GDM1 (cell line): ENCODE measurements at places on chromosomes 12 and 14.

DNA sequence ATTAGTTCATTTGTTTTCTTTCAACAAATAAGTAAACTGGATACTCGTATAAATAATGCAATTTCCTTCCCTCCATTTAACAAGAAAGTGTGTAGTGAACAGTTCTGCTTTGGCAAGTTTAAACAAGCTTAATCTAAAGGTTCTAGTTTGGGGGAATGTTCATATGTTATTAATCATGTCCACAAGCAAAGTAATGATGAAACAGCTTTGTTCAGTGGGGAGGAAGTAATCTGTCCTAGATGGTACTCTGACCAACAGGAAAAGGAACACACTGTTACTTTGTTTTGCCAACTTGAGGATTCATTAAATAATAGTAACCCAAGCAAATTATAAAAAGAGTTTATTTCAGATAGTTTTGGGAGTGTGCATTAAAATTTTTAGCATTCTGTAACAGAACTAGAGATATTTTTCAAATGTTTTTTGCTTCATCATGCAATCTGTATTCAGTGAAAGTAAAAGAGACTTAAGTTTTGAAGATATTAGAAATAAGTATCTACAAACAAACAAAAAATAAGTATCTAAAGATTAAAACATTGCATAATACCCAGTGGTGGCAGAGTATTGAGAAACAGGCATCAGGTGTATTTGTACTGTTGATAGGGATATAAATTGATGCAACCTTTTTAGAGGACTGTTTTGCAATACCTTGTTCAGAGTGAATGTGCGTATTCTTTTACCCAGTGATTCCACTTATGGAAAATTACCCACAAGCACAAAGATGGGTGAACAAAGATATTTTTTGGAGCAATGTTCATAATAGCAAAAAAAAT is 61.1 kb downstream of the RAB35 start:
- no peak for DNase-seq

GRCh38 chr12:88538250-88538649 is 42.0 kb downstream of the KITLG start:
- DNase-seq, result no peak

DNA sequence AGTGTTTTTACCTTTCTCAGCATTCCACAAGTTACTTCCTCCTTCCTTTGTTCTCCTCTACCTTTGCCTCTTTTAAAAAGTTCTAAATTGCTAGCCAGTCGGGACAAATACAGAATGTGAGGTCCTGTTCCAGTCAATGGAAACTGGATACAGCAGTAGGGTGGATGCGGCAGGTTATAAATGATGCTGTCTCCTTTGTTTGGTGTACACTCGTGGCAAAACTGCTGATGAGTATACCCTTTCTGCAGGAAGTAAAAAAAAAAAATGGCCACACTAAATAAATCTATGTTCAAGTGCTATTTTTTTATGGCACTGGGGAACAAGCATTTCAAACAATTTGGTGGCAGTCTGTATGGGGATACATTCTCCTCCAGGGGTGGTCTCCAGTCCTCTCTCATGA is 27.5 kb downstream of the KLRK1 start:
- DNase-seq, result no peak

GRCh38 chr12:123908884-123909725 is 63.5 kb downstream of the CCDC92 start:
- no peak for DNase-seq

GRCh38 chr14:49014476-49014875 is 571.7 kb downstream of the RPS29 start:
- no peak for DNase-seq

- no peak for DNase-seq
These were observed 550.8 kb upstream of the TMEM132C start for GRCh38 chr12:127716166-127716565.

DNA sequence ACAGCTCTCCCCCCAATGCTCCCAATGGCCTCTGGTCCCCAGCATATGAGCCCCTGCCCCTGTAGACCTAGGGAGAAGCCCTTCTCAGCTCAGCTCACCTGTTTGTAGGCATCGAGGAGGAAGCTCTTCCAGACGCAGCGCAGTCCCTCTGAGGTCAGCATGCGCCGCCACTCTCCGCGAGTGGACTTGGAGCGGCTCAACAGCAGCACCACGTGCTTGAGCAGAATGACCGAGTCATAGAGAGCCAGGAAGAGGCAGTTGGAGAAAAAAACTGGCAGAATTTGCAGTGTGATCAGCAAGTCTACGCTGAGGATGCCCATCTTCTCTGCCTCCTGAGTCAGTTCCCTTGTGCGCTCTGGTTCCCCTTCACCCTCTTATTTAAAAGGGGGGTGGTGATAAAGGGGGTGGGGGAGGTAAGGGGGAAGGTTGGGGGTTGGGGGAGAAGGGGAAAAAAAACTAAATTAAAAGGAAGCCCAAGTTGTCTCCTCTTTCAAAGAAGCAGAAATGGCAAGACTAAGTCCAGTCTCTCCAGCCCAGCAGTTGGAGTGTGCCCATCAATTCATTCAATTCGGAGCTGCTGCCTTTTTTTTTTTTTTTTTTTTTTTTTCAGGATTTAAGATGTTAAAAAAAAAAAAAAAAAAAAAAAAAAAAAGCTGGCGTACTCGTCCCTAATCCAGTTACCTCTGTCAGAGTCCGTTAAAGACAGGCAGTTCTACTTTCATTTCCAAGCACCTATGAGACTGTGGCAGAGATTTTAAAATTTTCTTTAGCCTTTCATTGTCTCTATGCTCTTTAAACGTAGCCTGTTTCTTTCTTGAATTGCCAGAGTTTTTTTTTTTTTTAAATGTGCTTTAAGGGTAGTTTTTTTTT is at the start of gene DIO2:
TSS of gene DIO2 (minus strand) at position 352 of the 870 bp plus-strand sequence. CDS start at position 320, 32 bp downstream.
- no peak for DNase-seq

DNA sequence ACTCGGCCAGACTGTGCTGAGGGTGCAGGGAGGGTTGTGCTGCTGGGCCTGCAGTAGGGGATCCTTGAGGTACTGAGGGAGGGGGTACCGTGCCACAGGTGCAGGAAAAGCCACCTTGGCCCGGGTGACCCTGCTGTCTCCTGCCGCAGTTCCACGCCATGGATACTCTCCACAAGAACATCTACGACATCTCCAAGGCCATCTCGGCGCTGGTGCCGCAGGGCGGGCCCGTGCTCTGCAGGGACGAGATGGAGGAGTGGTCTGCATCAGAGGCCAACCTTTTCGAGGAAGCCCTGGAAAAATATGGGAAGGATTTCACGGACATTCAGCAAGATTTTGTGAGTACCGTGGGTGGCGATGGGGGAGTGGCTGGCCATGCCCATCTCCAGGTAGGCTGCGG is 14.0 kb upstream of the CRIP2 start:
- no peak for DNase-seq

DNA sequence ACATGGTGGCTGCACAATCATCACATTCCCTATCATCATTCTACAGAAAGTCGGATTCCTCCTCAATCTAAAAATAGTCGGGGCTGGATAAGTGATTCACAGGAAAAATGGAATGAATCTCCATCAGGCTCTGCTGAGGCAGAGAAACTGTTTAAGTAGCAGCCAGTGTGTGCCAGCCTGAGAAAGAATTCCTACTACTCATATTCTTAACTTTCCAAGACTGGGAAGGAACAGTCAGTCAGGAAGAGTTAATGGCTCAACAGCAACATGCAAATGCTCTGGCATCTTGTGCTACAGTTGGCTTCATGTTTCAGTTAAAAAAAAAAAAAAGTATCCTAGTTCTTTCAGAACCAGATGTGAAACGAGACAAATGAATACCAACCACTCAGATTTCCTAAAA is 187.0 kb downstream of the GRIP1 start:
- no peak for DNase-seq

GRCh38 chr12:27549236-27549800 is 25.3 kb downstream of the PPFIBP1 start:
- DNase-seq, result no peak

GRCh38 chr14:94747739-94748138 is 22.2 kb downstream of the GSC start:
- DNase-seq, result no peak

DNA sequence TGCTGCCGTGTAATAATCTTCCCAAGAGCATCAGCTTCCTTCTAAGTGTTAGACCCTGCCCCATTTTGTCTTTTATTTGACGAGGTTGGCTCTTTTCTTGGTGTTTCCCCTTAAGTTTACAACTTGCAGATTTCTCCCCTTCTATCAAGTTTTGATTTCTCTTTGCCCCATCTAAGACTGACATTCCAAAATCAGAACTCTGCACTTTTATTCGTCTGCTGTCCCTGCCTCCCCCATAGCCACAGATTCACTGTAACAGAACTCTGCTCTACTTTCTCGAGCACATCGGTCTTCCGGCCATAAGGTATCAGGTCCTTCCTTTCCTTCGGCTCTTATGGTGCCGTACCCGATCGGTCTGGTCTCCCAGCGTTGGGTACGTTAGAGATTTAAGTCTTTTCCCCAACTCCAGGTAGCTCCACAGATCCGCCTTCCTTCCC is 563 bp downstream of the DCP1B start:
- no peak for DNase-seq

- DNase-seq, result no peak
These were observed 284.5 kb upstream of the RTL1 start for GRCh38 chr14:101187816-101188570.

- DNase-seq, result peak; percentile 68
These were observed 52.3 kb downstream of the TSPAN9 start for GRCh38 chr12:3129301-3130056.

DNA sequence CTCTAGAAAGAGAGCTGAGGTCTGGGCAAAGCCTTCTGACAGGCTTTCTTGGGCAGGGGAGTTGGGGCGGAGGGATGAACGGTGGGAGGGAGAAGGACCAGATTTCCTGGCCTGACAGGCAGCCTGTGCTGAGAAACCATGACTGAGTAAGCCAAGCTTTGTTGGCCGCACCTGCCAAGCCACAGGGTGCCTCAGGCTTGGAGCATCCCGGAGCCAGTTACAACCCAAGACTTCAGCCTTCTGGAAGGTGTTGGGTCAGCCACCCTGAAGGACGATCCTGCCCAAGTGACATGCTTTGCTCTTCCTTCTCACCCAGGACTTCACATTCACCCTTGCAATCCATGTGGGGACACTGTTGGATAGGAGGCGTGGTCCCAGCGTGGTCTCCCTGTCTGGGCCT is 21.0 kb upstream of the AQP2 start:
- no peak for DNase-seq

DNA sequence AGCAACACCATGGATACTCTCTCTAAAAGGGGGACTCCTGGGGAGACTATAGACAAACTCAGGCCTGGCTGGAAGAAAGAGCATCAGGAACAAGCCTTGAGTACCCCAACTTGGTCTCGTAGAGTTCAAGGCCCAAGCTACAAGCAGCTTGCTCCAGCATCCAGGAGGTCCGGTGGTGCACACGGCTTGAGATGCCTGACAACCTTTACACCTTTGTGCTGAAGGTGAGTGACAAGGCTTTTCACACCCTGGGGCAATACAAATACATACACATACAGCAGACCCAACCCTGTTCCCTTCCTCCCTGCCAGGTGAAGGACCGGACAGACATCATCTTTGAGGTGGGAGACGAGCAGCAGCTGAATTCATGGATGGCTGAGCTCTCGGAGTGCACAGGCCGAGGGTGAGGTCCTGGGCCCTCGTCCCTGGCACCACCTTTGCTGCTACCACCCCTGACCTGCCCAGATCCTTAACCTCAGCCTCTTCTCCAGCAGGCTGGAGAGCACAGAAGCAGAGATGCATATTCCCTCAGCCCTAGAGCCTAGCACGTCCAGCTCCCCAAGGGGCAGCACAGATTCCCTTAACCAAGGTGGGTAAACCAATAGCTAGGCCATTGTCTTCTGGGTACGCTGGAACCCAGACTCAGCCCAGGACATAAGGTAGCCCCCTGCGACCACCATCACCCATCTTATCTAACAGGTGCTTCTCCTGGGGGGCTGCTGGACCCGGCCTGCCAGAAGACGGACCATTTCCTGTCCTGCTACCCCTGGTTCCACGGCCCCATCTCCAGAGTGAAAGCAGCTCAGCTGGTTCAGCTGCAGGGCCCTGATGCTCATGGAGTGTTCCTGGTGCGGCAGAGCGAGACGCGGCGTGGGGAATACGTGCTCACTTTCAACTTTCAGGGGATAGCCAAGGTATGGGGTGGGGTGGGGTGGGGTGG is 41.2 kb downstream of the SH2B3 start:
- DNase-seq, result no peak

GRCh38 chr12:212715-213526 is 1.0 kb downstream of the SLC6A12 start:
- no peak for DNase-seq

DNA sequence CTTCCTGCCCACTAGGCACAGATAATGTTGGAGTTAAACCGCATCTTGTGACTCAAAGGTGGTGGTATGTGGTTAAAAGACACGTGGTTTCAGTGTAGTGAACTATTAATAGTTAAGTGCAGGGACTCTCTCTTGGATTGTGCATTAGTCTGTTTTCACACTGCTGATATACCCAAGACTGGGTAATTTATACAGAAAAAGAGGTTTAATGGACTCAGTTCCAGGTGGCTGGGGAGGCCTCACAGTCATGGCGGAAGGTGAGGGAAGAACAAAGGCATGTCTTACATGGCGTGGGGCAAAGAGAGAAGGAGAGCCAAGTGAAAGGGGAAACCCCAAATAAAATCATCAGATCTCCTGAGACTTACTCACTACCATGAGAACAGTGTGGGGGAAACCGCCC is 362.3 kb downstream of the GLT1D1 start:
- no peak for DNase-seq

- no peak for DNase-seq
These were observed 128.0 kb upstream of the EEA1 start for GRCh38 chr12:93056971-93057535.

GRCh38 chr12:100485983-100486382 is 12.3 kb downstream of the NR1H4 start:
- no peak for DNase-seq

DNA sequence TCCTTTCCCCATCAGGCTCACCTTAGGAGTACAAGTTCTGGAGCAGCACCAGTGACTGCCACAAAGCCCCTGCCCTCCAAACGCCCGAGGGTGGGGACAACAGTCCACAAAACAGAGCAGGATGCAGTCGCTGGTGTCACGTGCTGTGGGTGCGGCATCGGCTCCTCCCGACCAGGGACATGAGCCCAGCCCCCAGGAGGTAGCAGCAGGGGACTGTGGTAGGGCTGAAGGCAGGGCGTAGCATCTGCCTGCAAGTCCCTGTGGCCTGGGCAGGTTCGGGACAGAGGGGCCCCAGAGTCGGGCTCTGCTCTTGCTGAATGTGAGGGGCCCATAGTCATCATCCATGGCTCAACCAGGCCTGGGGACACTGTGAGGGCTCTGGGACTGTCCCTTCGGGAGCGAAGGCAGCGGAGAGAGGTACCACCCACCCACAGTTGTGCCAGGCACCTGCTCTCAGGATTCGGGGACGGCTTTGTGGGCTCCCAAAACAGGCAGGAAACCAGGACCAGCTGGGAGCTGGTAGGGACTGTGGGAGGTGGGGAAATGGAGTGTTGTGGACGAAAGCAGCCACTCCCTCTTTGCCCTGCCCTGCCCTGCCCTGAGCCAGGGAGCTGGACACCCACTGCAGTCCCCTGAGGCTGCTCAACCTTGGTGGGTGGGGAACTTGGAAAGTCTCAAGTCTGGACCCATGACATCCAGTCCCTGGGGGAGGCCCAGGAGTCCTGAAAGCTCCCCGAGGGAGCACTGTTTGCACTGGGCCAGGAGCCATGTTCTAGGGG is 30.7 kb downstream of the FBRSL1 start:
- DNase-seq, result no peak

DNA sequence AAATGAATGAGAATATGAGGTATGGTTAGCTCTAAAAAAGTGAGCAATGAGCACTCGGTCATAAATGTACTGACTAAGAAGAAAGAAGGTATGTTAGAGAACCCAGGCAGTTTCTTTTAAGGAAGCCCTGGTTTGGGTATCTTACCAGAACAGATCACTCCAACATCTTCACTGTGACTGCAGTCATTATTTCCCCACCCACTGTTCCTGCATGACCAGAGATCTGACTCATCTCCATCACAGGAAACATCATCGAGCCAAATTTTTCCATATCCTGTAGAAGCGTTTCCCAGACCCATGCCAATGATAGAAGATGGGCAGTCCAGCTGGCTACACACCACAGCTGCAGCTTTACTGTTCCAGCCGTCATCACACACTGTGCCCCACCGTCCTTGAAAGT is 48.0 kb downstream of the CD163L1 start:
- DNase-seq, result no peak
